ENCODE measurements at places on chromosomes 7 and 10.

GRCh38 chr7:15669443-15670090 lies 16.9 kb downstream of the MEOX2 start:
- no peak for DNase-seq

GRCh38 chr7:137718355-137718754 lies 128.4 kb downstream of the DGKI start:
- DNase-seq = no peak

DNA sequence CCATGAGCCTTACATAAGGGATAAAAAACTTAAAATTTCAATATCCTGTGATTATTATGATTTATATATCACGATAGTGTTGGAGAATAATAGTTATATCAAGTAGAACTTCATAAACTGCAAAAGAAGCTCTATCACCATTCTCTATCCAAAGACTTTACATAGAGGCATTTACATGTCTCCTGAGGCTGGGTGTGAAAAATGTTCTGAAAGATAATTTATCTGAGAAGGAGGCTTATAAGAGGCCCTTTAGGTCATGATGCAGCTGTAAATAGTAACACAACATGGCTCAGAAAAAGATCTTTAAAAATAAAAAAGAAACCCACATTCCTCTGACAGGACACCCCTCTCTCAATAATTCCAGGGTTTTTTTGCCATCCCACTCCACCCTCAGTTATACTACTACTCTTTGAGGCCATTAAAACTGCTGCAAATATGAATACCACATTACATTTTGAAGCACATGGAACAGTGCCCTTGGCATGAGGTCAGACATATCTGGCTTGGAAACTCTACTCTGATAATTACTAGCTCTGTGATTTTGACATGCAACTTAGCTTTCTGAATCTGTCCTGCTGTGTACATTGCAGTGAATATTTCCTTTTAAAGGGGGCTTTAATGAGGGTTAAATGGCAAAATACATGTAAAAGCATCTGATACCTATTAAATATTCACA lies 55.5 kb downstream of the SLC16A12 start:
- DNase-seq = no peak

GRCh38 chr10:59618666-59619065 lies 91.0 kb downstream of the SLC16A9 start:
- DNase-seq = no peak

- no peak for DNase-seq
Measured at GRCh38 chr10:80160361-80161320, 28.1 kb downstream of the PLAC9 start.

DNA sequence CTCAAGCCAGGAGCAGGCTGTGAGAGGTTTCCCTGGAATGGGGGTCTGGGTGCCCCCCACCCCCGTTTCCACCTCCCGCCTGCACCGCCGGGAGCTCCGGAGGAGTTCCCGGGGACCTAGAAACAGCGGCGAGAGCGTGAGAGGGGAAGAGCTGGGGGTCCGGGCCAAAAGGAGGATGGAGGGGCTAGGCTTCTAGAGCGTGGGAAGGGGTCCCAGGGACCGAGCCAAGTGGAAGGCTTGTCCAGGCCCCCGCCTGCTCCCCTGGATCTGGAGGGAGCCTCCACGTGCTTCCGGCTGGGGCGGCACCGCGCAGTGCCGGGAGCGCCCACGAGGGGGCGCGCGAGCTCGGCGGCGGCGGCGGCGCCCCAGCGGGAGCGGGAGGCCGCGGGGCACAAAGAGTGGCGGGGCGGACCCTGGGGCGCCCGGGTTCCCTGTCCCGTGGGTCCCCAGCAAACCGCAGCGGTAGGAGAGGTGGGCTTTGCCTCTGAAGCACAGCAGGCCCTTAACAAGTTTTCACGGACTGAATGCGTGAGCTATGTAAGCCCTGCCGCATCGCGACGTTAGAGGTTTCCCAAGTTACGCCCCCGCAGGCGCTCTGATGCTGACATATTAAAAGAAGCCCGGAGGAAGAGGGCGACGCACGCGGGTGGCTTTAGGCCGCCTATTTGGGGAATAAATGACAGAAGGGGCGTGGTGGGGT lies 104.4 kb upstream of the LRRC4 start:
- peak; percentile 68 for DNase-seq
